ENCODE measurements at places on chromosomes 4 and X. TPM values are rescaled to one million over a fixed set of nuclear protein-coding genes. Genes with fewer than 3 reads are reported as not detected.

The SLC16A2 gene
- total RNA-seq = 22.7 TPM

The BEX2 gene
- 10.2 TPM for total RNA-seq

The SOWAHD gene
- not detected for total RNA-seq

The FHDC1 gene
- total RNA-seq = 0.71 TPM

The SMIM9 gene
- total RNA-seq = not detected

The TRAM1L1 gene
- total RNA-seq = 0.40 TPM

The HCFC1 gene
- total RNA-seq = 37.7 TPM

The VCX2 gene
- not detected for total RNA-seq

The CCDC160 gene
- total RNA-seq = 0.12 TPM

The ADH7 gene
- not detected for total RNA-seq

The SLC10A7 gene
- total RNA-seq = 1.4 TPM

The PGAM4 gene
- total RNA-seq = 0.46 TPM

The SPANXN3 gene
- total RNA-seq = not detected

The SSX4B gene
- not detected for total RNA-seq

The VGLL1 gene
- total RNA-seq = not detected

The PPP4R3C gene
- not detected for total RNA-seq

The MUC7 gene
- total RNA-seq = not detected

The HPGD gene
- total RNA-seq = 73.3 TPM

The PAGE1 gene
- not detected for total RNA-seq

The GSPT2 gene
- total RNA-seq = 9.1 TPM

The LDB2 gene
- not detected for total RNA-seq

The CNGA1 gene
- not detected for total RNA-seq

The RPA4 gene
- 0.35 TPM for total RNA-seq
